ENCODE measurements at places on chromosomes 3 and 15.
A peak's percentile ranks its signal among the peaks of the same experiment; 100 is the strongest.

DNA sequence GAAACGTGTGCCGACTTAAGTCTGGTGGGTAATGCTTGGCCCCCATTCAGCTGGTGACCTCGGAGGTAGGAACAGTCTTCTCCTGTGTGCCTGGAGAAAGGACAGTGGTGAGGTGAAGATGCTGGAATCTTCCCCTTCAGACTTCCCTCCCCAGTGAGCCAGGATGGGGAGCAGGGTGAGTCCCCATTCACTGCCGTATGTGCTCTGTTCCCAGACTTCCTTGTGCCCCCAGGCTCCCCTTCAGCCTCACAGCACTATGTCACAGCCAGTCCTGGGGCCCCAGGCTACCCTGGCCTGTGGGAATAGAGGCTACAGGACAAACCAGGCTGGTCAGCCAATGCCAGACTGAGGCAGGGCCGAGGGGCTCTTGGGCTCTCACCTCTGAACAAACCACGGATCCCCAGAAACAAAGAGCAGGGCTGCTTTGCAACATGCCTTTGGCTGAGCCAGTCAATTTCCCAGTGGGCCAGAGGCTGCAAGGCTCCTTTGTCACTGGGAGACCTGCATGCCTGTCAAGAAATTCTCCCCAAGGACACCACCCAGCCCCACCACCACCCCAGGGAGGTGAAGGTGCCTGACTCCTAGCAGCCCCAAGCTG lies 31.8 kb upstream of the HHATL start:
- DNase-seq = no peak

DNA sequence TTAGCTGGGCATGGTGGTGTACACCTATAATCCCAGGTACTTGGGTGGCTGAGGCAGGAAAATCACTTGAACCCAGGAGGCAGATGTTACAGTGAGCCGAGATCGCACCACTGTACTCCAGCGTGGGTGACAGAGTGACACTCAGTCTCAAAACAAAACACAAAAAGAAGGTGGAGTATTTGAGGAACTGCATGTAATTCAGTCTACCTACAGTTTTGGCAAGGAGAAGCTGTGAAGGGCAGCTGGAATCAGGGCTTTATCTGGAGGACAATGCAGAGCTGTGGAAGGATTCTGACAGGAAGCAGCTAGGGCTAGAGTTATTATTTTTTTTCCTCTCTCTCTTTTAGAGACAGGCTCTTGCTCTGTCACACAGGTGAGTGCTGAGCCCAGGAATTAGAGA lies 6.8 kb downstream of the H1-8 start:
- DNase-seq = no peak

DNA sequence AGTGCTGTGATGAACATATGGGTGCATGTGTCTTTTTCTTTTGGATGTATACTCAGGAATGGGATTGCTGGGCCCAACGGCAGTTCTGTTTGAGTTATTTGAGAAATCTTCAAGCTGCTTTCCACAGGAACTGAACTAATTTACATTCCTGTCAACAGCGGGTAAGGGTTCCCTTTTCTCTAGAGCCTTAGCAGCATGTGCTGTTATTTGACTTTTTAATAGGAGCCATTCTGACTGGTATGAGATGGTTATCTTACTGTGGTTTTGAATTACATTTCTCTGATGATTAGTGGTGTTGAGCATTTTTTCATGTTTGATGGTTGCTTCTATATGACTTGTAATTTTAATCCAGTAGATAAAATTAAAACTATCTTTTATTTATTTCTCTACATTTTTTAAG lies 1168.6 kb upstream of the ALCAM start:
- no peak for DNase-seq

GRCh38 chr3:107116251-107116650 lies 261.0 kb upstream of the CCDC54 start:
- DNase-seq = no peak

DNA sequence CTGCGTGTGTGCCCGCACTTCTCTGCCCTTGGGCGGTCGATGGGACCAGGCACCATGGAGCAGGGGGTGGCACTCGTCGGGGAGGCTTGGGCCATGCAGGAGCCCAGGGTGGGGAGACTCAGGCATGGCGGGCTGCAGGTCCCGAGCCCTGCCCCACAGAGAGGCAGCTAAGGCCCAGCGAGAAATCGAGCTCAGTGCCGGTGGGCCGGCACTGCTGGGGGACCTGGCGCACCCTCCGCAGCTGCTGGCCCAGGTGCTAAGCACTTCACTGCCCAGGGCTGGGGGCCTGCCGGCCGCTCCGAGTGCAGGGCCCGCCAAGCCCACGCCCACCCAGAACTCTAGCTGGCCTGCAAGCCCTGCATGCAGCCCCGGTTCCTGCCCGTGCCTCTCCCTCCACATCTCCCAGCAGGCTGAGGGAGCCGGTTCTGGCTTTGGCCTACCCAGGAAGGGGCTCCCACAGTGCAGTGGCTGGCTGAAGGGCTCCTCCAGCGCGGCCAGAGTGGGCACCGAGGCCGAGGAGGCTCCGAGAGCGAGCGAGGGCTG lies 553 bp upstream of the RTP4 start:
- DNase-seq = no peak

DNA sequence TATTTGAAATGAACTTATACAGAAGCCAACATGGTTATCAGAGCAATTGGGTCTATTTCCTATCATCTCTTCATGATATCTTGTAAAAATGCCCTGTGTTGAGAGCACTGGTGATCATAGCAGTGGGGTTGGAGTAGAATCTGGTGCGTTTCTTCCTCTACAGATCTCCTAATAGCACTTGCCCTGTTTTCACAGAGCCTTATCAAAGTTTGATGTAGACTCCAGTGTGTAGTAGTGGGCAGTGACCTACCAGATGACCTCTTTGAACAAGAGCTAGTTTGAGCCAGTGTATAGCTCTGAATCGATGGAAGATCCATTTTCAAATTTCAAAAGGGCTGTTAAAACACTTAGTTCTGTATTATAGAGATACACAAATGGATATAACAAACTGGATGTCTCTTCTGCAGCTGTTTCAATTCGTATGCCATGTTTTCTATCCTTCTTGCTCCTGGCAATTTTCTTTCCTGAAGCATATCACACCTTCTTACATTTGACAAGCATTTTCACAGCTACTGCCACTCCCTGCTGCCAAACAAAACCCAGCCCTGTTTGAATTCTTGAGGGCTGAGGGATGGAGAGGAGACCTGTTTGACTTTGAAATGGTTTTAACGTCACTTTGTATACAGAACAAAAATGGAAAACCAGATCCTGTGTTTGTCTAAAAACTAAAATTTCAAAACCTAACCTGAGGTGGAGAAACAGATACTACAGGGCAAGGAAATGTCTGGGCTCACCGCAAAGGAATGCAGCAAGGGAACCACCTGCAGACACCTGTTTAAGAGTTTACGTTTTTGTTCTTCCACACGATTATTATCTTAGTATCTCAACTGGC lies 354.5 kb upstream of the TPRG1 start:
- DNase-seq = no peak

DNA sequence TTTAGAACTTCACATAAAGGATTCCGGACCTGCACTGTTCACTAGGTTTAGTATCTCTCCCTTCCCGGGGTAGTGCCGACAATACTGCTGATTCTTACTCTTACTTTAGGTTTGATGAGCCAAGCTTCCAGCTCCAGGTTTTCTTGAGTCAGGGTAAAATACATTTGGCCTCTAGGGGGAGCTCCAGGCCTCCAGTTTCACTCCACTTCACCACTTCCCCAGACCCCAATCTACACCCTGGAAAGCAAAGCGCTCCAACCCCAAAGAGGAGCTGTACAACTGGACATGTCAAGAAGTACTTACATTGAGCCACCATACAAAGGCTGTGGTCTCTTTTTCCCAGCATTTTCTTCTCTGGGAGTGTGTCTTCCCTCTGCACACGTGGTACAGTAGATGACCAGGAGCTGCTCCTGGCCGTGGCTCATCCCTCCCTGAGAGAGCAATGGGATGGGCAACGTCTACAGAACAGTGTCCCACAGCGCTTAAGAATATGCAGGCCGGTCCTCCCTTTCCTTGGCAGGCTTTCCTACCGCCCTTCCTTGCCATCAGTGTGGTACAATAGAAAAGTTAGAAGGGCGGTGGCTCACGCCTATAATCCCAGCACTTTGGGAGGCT lies 93.9 kb upstream of the CCDC80 start:
- peak; percentile 81 for DNase-seq

DNA sequence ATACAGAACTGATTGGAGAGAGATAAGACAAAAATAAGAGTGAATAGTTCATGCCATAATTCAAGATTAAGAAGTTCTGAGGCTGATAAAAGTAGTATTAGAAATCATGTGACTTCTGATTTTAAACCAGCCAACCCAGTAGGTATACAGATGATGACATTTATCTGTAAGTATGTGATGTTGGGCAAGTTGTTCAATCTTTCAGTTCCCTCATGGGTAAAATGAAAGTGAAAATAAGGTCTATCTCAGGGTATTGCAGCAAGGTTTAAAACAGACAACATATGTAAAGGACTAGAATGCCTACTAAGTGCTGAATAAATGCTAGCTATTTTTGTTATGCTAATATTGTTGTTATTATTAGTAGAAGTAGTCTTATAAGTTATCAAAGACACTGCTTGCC lies 1055.7 kb downstream of the NAALADL2 start:
- DNase-seq = no peak

DNA sequence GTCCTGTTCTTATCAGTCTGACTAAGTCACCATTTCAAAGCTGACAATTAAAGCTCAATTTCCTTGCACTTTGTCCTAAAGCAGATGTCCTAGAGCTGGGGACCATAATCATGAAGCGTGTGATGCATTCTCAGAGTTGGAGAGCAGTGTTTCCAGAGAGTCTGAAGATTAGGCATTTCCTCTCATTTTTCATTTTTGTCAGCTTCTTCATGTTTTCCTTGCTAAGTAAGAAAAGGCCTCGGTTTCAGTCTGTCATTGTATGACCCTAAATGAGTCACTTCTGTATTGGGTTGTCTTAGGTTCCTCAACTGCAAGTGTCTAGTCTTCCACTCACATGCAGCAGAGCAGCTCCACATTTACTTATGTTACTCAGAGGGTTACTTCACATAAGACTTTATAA lies 257.2 kb upstream of the TPRG1 start:
- no peak for DNase-seq

- no peak for DNase-seq
Measured at GRCh38 chr15:62346168-62346567, 181.1 kb upstream of the C2CD4B start.

DNA sequence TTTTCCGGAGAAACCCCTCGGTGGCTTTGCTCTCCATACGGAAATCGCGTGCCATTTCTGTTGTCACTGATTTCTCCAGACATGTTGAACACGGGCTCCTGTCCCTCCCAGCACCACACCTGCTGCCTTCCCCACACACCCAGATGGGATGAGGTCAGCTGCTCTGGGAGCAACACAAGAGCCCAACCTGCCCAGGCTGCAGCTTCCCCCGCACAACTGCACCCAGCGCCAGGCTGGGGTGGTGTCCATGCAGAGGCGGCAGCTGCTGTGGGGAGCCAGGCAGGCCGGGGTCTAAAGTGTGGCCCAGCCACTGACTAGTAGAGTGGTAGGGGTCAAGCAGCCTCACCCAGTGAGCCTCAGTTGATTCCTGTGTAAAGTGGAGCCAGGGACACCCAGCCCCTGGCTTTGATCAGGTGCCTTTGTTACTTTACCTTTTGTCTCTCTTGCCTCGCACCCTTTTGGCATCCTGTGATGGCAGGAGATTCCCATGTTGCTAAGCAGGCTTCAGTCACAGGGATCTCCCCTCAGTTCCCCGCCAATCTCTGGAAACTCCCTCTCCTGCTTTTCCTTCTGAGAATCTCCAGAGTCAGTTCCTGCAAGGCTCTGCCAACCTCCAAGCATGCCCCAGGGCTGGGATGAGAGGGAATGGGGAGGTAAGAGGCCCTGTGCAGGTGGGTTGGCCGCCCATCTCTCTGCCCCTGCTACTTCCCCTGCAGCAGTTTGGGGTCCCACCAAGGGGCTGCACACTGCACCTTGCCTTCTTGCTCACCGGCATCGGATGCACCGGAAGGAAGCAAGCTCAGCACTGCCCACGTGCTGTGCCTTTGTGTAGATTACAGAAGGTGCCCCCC lies 91.8 kb upstream of the ALDH1A3 start:
- no peak for DNase-seq

- no peak for DNase-seq
Measured at GRCh38 chr3:192916371-192917027, 1.2 kb downstream of the MB21D2 start.
